Osteoblast (primary cell): ENCODE measurements at places on chromosomes 2 and 18.

- DNase-seq: no peak
These were observed 2.0 kb upstream of the MARCO start for GRCh38 chr2:118939994-118940393.

GRCh38 chr2:241519669-241520068 is 11.3 kb upstream of the STK25 start:
- DNase-seq: peak; percentile 72

- DNase-seq: no peak
These were observed 120.3 kb downstream of the UXS1 start for GRCh38 chr2:106073678-106074406.

GRCh38 chr2:122660786-122661634 is 905.6 kb downstream of the TSN start:
- DNase-seq: no peak

GRCh38 chr2:218276986-218277755 is 6.9 kb downstream of the PNKD start:
- peak; percentile 63 for DNase-seq

- DNase-seq: no peak
These were observed 16.7 kb upstream of the PDIA6 start for GRCh38 chr2:10829299-10829698.

GRCh38 chr2:176729706-176730569 is 460.7 kb downstream of the MTX2 start:
- peak; percentile 74 for DNase-seq

DNA sequence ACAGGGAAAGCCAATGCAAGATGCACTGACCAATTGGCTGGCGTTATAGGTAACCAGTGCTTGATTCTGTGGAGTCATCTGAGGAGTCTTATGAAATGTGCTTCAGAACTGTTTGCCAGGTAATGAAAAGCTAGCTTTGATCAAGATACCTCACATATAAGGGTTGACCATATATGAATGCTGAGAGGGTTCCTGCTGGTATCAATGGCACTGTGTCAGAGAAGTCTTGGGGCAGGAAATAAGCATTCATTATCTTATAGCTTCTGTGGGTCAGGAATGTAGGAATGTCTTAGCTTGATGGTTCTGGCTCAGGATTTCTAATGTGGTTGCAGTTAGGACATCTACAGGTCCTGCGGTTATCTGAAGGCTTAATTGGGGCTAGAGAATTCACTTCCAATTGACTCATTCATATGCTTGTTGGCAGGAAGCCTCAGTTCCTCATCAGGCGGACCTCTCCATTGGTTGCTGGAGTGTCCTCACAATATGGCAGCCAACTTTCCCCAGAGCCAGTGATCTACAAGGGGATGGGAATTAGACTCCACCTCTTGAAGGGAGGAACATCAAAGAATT is 22.1 kb upstream of the TCF7L1 start:
- peak; percentile 48 for DNase-seq

- no peak for DNase-seq
These were observed 63.0 kb downstream of the DGKD start for GRCh38 chr2:233417282-233417681.

DNA sequence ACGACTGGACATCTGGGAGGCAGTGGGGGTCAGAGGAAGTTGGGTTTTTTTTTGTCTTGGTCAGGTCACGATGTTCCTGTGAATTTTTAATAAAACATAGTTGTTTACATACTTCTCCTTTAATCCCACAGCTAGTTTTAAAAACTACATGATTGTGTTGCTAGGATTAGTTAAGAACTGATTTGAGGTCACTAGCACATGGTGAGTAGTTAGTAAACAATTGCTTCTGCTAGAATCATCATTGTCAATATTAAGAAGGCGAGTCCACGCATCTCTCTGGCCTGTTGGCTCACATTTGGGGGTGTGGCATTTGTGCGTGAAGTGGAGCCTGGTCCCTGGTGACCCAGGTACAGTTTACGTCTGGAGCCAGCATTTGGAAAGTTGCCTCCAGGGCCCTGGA is 59.4 kb downstream of the AGAP1 start:
- peak; percentile 74 for DNase-seq

DNA sequence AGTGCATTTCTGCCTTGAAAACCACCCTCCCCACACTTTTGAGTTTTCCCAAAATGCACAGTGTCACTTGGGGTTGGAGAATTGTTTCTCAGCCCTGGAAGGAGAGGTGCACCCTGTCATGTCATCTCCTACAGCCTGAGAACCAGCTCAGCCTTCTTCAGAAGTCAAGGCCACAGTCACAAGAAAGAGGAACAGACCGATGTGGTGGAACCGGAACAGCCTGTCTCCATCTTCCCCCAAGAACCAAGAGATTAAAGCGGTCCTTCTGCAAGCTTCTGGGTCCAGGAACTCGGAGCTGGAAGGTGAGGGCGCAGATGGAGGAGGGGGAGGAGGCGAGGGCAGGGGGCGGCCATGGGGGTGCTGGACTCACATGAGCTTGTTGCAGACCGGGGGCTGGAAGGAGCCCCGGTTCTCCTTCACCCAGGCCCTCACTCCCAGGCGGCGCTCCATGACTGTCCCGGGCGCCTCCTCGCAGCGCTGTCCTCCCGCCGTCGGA is 248 bp downstream of the HAAO start:
- DNase-seq: no peak

DNA sequence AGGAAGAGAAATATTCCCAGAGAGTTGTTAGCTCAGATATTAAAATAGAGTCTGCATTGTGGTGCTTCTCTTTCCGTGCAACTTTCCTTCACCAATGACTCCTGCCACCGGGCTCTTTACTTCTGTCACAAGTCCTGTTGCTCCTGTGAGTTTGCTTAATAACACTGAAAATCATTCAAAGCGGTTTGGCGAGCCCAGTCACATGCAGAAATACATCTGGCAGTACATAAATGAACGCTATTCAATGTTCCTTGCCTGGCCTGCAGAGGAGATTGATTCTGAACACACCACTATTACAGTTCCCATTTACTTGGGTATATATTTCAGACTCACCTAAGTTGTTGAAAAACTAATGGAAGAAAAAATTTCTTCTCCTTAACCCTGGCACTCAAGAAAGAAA is 276.6 kb downstream of the ZNF521 start:
- DNase-seq: no peak

DNA sequence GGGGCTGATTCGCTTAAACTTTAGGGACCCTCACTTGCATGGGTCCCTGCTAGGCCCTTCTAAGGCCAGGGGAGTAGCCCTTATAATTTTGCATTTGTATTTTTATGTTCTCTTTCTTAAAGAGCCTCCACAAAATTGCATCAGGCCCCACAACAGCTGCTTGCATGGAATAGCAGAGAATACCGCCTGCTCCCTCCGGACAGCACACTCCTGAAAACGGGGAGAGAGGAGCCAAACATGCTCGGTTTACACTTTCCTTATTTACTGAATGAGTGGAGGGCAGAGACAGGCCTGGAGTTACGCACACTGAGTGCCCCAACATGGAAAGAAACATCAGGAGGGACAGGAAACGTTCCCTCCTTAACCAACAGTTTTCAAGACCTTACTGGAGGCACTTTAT is 132.2 kb downstream of the ANTXR1 start:
- no peak for DNase-seq
